H1 (cell line): ENCODE measurements at places on chromosomes 2 and 18.

DNA sequence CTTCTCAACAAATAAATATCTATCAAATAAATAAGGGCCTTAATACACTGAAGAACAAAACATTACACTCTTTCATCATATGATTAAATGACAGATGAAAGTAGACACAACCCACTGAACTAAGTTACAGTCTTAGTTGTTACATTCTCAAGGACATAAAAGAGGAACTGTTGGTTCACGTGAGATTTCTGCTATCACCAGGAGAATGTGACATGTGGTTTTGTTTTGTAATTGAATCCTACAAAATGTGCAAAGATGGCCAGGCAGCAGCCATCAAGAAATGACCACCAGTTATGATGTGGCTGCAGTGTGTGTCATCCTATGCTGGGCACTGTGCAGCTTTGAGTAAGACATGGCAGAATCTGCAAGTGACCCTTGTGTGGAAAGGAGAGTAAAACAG, 310.6 kb upstream of the PIK3C3 start:
- DNase-seq = no peak

- DNase-seq = no peak
Observed at GRCh38 chr2:203858176-203858575, 9.4 kb upstream of the CTLA4 start.

- no peak for DNase-seq
Observed at GRCh38 chr18:27057519-27058234, 127.4 kb downstream of the CHST9 start.

DNA sequence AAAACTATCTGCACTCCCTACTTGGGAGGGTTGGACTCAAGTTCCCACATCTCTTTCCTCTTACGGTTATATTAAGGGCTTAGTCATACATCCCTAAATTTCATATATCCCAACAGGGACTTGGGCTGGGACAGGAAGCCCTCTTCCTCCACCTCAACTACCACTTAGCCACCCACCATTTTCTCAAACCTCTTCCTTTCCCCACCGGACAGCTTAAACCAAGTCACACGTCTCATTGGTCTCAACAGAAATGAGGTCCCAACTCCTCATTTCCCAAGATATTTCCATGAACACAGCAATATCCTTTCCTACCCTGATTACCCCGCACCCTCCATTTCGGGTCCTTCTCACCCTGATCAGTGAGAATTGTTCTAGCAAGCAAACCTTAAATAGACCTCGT, 736 bp downstream of the ZSCAN30 start:
- DNase-seq = no peak

- no peak for DNase-seq
Observed at GRCh38 chr2:26212011-26212410, 32.4 kb downstream of the HADHA start.

GRCh38 chr2:13682540-13683272, 949.8 kb upstream of the LRATD1 start:
- no peak for DNase-seq

GRCh38 chr2:183010112-183010511, 28.1 kb downstream of the NCKAP1 start:
- DNase-seq = peak; percentile 23

GRCh38 chr2:71226096-71226964, 573 bp downstream of the PAIP2B start:
- no peak for DNase-seq

DNA sequence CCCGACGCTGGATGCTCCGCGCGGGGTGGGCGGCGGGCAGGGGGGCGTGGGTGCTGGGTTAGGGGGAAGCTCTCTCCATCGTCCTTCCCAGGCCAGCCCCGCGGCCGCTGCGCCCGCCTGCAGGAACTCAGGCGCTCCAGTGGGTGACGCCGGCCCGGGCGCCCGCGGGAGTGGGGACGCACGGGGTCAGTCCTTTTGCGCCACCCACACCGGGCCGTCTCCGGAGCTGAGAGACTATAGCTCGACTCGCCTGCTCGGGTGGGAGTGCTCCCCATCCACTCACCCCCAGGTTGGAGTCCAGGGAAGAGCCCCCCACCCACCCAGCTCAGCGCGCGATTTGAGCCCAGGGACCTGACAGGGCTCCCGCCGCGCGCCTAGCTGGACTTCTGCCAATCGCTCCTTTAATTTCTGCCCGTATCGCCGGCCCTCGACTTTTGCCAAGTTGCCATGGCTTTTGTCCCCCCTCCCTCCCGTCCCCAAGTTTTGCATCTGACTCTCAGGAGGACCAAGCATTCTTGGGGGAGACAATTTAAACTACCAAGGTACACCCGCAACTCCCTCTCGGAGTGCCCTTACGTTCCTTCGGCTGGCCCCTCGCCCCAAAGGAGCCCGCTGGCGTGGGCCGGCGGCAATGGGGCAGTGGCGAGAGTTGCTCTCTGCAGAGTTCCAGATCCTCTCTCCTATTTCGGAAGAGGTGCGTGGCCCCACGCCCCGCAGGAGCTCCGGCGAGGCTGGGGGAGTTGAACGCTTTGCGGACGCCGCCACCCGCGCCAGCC, 205.8 kb upstream of the SMAD2 start:
- peak; percentile 59 for DNase-seq

GRCh38 chr2:47253447-47253846, 98.3 kb upstream of the STPG4 start:
- DNase-seq = no peak

GRCh38 chr2:217983276-217984233, 19.2 kb downstream of the TNS1 start:
- no peak for DNase-seq

DNA sequence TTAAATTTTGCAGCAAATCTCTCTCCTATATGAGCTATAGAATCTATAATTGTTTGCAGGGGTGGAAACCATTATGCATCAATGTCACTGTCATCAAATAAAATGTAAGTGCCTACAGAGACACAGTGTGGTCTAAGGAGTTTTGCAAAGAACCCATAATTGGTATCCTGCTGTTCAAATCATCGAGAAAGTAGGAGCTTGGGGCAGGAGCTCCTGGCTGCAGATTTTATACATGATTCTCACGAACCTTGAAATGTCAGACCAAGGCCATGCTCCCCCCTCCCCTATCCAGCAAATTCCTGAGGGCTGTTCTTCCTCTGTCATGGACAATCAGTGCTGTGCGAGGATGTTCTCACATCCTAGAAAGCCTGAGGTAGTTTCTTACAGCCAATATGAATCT, 119.5 kb upstream of the CYRIA start:
- no peak for DNase-seq

GRCh38 chr2:3517948-3518495, 1.3 kb downstream of the ADI1 start:
- no peak for DNase-seq
